ENCODE measurements at places on chromosomes 6 and 20.

DNA sequence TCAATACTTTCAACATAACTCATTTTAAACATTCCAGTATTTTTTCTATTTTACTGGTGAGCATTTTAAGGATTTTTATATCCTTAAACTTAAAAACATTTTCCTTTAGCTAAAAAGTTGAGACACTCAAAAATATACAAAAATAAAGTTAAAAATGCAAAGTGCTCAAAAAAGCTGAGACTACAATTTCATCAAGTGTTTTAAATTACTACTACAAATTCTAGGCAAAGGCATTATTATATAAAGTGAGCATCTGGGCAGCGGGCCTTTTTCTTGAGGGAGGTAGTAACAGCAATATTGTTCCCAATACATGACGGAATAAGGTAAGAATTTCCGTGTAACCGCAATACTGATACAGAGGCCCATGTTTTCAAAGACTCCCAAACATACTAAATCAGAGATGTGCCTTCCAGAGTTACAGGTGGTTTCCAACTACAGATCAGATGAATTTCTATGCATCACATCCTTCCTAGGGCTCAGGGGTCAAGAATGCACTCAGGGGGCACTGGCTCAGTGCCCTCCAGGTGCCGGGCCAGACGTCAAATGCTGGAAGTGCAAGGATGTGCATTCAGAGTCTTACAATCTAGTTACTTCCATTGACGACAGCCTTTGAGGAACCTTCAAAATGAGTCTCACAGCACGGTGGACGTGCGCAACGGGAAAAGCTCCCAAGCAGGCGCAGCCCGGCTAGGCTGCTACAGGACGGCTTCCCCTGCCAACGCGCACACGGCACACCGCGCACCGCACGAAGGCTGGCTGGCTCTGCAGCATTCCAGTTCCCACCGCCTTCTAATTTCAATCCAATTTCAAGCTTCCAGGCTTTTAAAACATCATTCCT, 1.7 kb downstream of the PHF10 start:
- DNase-seq = peak; percentile 26

DNA sequence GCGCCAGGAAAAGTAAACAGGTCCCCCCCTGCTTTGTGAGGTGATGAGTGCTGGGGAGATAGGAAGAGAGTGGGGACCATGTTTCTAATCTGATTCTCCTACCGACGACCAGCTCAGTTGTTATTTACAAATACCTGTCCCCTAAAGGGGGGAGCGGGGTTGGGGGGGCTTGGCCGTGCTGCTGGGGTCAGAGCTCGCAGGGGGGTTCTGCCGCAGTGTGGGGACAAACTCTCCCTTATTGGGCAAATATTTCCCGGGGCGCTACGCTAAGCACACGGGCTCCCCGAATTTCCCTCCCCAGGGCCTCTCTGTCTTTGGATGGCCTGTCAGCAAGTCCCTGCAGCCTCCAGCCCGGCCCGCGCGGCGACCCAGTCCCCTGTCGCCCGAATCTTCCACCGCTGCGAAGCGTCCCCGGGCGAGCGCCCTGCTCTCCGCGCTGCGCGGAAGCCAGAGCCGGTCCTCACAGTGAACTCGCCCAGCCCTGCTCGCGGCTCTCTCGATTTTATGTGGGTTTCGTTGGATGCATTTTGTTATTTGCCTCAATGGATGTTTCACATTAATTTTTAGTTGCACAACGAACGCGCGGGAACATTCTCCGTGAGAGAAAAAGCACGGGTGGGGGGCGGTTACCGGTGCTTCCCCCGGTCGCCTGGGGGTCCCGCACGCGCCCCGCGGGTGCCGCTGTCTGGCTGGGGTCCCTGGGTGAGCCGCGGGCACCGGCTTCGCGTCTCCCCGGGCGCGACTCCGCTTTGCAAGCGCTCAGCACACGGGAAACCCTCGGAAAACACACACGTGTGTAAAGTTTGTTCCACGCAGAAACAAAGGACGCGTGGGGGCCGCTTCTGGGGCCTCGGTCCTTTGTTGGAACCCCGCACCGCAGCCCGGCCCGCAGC, 1.5 kb upstream of the STX16 start:
- no peak for DNase-seq

- DNase-seq = no peak
These were observed 208.2 kb upstream of the ZNF217 start for GRCh38 chr20:53801609-53802370.

GRCh38 chr20:53943522-53944291, 126.7 kb downstream of the BCAS1 start:
- no peak for DNase-seq

DNA sequence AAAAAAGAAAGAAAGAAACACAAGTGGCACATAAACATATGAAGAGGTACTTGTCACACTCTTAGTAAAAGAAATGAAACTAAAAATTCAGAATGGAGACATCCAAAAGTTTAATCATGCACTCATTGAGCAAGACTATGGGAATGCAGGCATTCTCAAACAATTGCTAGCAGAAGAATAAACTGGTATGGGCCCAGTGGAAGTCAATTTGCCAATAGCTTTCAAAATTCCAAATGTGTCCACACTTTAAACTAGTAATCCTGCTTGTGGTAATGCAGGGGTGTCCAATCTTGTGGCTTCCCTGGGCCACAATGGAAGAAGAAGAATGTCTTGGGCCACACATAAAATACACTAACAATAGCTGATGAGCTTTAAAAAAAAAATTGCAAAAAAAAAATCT, 97.4 kb downstream of the EPB41L2 start:
- no peak for DNase-seq

DNA sequence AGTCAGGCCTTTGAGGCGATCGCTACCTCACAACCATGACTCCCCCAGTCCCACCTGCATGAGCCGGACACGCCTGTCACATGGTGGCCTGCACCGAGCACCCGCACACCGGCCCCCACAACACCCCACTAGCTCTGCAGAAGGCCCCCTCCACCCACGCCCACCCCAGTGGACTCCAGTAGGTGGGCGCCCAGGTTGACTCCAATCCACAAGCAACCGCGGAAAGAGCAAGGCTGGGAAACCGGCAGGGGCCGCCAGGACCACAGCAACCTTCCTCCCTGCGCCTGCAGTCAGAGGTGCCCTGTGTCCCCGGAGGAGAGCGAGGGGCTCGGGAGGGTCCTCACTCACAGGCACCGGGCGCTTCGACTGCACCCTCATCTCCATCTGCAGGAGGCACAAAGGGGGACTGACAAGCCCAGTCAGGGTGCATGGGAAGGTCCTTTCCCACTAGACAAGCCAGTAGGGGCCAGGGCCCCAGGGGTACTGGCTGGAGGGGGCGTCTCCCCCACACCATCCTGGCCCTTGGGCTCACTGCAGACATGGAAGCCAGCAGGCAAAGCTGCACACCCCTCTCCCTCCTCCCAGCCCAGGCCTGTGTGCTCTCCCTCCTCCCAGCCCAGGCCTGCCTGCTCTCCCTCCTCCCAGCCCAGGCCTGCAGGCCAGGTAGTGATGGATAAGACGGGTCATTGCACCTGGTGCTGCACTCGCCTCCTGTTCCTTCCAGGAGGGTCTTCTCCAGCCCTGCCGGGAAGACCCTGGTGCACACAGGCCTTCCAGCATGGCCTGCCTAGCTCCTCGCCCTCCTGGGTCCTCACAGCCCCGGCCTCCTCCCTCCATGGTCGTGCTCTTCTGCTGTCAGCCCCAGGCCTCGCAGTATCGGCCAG, 137.2 kb downstream of the DLL1 start:
- DNase-seq = no peak

DNA sequence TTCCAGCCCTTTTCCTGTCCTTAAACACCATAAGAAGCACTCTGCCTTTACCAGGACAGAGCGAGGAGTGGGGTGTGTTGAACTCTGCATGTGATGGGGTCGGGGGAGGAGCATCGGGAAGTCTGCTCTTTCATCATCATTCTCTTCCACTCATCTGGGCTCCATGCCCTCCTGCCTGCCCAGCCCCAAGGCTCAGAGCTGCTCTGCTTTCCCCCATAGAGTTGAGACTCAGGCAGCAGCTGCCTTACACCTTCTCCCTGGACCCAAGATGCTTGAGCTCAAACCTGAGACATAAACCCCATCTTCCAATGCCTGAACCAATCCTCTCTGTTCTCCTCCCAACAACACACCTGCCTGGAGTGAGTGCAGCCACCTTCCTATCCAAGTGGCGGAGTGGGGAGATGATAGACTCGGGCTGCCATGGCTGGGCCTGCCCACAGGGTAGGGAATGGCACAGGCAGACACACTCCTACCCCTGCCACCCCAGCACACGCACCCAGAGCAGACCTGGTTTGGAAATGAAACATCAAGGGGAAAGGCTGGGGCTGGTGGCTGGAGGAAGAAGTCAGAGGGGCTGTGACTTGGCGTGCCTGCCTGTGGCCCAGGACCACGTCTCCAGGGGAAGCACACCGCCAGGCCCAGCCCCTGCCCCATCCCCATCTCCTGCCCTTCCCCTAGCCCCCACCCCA, 28.4 kb downstream of the TFEB start:
- no peak for DNase-seq

- DNase-seq = no peak
These were observed 44.4 kb downstream of the CDS2 start for GRCh38 chr20:5171064-5171789.

GRCh38 chr6:16625291-16626265, 135.7 kb downstream of the ATXN1 start:
- no peak for DNase-seq

DNA sequence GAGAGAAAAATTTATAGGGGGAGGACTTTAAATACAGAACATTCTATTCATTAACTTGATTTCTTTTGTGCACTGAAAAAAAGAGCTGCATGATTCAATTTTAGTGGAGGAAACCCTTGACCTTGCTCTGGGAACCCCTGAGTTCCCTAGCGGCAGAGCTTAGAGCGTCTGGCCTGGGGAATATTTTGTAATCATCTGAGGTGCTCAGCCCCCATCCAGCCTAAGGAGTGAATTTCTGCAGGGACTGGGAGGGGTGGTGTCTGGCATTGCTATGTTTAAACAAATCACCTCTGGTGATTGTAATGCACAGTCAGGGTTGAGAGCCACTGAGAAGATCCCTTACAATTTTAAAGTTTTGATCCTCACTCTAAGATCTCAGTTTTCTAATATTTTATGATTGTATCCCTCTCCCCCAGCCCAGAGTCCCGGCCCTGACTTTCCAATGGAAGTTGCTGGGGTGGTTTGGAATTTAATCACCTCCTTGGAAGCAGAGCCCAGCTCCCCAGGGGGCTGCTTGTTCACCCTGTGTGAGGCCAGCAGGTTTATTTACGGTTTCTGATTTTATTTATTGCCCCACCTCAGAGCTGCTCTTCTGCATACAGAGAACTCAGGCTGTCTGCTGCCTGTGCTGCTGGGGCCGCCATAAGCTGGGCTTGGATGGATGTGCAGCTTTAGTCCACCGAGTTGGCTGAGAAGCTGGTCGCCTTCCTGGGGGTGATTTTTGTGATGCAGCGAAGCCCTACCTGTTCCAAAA, 263.1 kb downstream of the LRFN2 start:
- DNase-seq = no peak

- peak; percentile 22 for DNase-seq
These were observed 68.6 kb upstream of the CCN6 start for GRCh38 chr6:111985202-111985731.

DNA sequence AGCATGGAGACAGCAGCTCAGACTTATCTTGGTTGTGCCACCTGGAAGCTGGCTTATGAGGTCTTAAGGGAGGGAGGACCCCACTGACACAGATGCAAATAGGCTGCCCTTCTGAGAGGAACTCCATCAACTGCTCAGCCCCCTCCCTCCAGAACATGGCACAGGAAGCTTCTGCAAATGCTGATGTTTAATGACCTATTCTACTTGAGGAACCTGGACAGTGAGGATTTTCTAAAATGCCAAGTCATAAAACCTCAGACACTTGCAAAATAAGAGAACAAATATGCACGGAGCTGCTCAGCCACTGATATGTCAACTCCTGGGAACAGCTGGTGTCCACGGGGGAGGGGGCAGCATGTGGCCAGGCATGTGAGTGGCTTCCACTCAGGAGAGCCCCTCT, 3.5 kb downstream of the CST9 start:
- no peak for DNase-seq

DNA sequence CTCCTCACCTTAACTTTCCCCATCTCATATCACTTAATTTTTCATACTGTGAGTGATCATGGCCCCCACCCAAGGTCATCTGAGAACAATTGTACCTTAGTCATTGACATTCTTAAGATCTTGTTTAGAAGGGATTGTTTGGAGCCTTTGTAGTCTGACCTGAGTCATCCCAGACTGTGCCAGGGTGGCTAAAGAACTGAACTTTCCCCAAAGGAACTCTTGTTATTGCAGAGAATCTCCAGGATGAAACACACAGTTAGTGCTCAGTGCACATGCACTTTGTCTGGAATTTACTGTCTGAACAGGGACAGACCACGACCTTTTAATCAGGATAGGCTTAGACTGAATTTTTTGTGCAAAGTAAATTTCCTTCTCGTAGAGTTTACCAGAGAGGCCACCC, 112.6 kb upstream of the CCN2 start:
- no peak for DNase-seq

DNA sequence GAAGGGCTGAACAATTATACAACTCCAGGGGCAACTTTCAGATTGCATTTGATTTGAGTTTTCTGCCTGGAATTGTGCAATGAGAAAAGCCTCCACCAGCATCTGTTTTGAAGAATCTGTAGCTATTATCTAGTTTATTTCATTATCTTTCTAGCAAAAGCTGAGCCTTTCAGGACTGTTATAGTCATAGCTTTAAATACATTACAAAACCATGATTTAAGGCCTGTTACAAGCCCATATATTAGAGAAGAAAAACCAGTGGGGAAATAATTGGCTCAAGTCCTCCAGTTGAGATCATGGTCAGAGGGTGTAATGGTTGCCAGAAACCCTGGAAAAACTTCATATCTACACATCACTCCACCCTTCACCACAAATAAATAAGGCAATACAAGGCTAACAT, 676.2 kb downstream of the HDGFL1 start:
- DNase-seq = no peak

DNA sequence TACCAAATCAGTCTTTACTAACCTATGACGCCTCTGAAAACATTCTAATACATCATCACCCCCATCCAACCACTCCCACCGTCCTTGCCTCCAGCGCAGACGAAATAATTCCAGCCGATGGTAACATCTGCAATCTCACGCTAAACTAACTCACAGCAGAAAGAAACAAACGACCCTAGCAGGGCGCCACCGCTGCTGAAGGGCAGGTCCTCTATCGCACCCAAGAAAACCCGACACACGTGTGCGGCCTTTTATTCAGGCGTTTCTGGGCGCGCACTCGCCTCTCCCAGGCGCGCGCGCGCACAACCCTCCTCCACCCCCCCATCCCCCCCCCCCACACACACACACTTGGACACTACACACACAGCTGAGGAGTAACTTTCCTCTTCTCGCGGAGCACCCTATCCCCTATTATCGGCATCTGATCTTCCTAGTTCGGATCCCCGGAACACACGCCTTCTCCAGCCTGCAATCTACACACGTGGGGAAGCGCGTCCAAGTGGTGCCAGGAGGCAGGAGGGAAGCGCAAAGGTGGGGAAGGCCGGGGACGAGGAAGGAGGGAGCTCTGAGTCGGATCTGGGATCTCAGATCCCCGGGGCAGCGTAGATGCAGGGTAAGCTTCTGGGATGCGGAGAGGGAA, 1.4 kb downstream of the GFOD1 start:
- peak; percentile 15 for DNase-seq
